ENCODE measurements at places on chromosomes 7 and 10.

GRCh38 chr7:70325509-70326101 is 727.3 kb downstream of the AUTS2 start:
- DNase-seq, result no peak

DNA sequence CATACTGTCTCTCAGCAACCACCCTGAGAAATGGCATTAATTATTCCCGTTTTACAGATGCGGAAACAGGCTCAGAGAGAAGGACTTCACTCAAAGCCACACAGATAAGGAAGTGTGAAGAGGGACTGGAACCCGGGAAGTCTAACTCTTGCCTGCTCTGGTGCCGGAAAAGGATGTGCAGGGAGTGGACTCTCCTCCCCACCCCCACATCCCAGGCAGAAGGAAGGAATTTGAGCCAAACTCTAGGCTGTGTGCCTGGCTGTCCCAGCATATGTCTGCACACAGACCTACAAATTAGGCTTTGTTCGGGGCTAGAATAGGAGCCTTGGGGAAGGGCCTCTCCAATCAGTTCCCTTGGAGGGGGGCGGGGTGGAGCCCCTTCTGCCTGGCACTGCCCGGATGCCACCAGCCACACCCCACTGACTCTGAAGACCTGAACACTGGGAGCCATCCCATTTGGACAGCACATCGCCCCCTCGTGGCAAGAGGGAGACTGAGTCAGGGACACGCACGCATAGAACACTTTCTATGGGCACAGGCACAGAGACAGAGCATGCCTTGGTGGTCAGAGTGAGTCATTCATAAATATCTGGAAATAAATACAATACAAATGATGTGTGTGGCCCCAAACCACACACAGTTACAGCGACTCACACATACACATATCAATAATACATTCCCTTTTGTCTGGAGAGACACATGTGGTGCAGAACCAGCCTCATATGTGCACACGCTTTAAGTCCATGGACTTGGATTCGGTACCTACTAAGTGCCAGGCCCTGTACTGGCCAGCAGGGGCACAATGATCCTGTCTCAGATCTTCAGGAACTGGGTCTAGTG is 13.1 kb downstream of the LZTS2 start:
- peak; percentile 53 for DNase-seq

DNA sequence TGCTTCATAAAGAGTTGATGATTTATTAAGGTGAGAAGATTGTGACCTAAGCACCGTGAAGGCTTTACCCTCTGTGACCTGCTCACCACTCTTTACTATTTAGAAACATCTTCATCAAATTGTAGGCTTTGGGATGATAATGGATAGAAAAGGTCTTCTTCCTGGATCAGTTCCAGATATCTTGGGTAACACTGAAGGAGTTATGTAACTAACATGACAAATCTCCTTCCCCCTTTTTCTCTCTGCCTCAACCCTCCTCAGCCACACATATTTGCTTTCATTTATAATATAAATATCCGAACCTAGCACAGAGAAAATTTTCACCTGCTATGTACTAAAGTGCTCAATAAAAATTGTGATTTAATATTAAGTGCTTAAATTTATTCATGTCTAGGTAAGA is 151.5 kb downstream of the FRMD4A start:
- DNase-seq, result no peak

DNA sequence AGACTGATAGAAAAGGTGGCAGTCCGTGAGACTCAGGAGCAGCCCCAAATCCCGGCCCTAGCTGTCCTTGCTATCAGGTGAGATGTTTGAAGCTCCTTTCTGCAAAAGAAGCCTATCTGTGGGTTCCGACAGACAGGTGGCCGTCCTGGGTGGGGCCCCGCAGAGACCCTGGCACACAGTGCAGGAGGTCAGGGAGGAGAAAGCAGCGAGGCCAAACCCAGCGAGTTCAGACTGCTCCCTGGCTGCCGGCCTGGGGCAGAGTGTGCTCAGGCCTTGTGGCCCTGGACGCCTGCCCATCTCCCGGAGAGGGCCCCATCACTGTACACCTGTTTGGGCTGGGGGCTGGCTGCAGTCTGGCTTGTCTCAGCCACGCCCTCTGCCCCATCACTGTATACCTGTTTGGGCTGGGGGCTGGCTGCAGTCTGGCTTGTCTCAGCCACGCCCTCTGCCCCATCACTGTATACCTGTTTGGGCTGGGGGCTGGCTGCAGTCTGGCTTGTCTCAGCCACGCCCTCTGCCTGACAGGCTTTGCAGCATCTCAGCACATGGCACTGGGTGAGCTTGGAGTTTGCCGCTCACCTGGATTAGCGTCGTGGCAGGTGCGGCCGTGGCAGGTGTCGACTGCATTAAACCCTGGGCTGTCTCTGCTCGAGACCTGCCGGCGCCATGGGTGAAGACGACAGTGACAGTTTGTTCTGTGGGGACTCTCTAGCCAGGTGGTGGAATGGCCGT is 11.8 kb upstream of the PRKAR1B start:
- DNase-seq, result no peak

DNA sequence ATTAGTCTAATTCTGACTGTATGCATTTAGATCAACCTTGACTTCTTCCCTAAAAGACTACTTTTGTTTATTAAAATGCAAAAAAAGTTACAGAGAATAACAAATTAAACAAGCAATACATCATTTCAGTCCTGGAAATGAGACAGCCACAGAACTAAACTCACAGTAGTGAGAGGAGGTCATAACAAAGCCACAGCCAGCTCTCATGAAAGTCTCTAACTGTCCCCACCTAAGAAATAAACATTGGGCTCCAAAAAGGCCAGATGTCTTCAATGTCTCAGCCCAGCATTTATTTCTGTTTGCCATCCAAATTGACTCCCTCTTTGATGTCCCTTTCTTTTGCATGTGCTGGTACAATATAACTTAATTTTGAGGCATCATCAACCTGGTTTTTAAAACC is 74.4 kb downstream of the NHLRC2 start:
- no peak for DNase-seq

GRCh38 chr10:34758447-34758996 is 56.6 kb downstream of the PARD3 start:
- DNase-seq, result no peak

DNA sequence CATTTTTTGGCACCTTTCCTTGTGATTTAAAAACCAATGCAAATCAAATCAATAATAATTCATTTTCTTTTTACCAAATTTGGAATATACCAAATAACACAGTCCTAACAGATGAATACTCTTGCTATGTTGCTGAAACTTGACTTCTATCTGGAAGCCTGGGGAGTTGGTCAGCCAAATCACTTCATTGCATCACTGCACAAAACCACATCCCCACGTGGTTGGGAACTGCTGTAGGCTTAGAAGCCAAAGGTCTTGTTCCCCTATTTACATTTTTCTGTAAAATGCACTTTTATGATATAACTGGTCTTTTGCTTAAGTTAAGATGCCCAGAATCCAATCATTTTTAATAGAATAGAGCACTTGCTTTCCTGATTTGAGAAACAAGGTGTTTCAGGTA is 15.2 kb downstream of the GPR85 start:
- no peak for DNase-seq

DNA sequence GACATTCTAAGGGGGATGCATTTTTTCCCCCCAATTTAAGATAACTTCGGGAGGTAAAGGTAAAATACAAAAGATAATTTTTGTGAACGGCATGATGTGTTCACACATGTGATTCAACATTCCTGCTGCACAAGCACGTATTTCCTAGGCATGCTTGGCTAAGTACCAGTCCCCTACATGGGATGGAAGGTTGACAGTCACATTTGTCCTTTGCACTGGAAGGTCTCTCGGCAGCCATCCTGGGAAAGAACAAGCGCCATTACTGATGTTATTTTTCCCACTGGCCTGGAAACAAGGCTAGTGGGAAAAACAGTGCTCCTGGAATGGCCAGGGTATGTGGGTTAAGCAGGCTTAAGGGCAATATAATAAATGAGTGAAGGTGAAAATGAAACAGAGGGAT is 276.2 kb upstream of the AOAH start:
- no peak for DNase-seq

DNA sequence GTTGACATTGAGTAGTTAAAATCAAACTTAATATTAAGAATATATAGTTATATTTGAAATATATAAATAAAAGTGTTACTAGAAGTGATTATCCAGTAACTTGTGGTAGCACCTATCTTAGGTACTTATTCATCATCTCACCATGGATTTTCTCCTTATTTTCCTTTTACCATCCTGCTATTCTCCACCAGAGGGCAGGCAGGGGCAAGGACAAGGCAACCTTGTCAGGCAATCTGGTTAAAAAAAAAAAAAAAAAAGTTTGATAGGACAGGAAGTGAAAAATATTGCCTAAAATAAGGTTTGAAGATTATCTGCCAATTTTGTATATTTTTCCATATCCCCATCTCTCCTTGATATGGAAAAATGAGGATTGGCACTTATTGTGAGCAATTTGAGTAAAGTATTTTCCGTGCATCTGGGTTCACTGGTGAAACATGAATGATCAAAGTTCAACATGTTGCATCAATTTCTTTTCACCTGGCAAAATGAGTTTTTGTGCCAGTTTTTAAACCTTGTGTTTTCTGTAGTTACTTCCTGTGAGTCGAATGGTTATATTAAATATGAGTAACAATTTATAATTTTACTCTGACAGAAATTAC is 256.7 kb downstream of the AGMO start:
- no peak for DNase-seq

- DNase-seq, result no peak
Observed at GRCh38 chr7:100949227-100949932, at the start of gene MUC3A. MUC3A (plus strand) TSS chr7:100949534; CDS start chr7:100949625, 91 bp downstream.

DNA sequence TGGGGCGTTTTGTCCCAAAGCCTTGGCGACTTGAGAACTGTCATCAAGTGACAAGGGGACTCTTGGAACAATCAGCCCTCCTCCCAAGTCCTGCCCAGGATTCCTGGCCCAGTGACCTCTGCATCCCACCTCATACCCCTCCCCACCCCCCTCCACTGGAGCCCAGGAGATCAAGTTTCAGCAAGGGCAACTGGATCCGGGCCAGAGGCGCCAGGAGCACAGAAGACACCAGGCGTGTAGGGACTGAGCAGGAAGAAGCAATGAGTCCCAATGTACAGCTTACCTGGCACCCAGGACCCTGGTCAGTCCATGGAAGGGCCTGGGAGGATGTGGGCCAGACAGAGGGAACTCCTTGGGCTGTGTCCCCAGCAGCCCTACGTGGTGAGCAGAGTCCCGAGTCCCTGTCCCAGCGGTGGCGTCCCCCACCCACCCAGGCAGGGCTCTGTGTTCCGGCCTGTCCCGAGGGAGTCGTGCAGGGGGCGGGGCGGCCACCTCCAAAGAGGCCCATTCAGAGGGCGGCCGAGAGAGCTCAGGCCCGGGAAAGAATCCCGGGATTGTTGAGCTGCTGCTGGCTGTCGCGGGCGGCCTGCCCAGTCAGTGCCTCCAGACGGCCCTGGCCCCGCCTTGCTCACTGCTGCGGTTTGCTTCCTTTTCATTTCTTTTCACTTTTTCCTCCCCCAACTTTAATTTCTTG is 254.1 kb downstream of the TNS3 start:
- DNase-seq, result no peak

DNA sequence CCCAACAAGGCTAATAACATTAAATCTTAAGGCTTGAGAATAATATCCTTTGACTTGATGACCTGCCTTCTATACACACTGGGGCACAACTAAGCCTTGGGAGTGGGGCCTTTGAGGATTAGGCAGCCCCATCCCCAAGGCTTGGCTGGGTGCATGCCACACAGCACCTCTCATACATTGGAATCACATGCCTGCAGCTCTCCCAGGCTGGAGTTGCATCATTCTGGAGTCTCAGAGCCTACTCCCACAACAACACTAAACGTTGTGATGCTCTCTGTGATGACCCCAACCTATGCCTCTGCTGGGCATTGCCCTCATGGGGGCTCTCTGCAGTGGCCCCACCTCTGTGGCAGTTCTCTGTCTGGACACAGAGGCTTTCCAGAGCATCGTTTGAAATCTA is 31.9 kb upstream of the SGCE start:
- no peak for DNase-seq

- no peak for DNase-seq
Observed at GRCh38 chr10:105844241-105844640, 1203.2 kb downstream of the SORCS3 start.

- DNase-seq, result peak; percentile 16
Observed at GRCh38 chr7:155412416-155413253, 45.3 kb upstream of the EN2 start.

DNA sequence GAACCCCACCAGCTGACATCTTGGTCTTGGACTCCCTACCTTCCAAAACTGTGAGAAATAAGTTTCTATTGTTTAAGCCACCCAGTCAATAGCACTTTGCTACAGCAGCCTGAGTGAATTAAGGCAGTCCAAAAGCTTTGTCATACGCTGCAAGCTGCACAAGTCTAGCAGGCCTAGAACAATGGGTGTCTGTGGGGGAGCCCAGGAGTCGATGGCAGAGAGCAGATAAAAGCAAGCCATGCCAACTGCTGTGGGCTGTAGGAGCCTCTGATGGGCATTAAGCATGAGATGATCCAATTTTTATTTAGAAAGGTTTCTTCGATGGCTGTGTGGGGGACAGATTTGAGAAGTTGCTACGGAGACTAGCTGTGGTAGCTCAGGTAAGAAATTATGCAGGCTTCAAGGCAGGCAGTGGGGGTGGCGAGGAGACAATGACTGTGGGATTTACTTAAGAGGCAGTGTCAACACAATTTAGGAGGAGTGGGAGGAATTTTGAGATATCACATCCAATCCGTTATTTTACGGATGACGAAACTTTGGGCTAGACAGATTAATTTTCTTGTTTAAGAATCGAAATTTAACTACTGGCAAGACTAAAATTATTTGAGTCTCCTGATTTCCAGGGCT is 110.4 kb downstream of the NRCAM start:
- DNase-seq, result no peak

GRCh38 chr10:29169021-29169420 is 119.8 kb upstream of the LYZL1 start:
- DNase-seq, result no peak

DNA sequence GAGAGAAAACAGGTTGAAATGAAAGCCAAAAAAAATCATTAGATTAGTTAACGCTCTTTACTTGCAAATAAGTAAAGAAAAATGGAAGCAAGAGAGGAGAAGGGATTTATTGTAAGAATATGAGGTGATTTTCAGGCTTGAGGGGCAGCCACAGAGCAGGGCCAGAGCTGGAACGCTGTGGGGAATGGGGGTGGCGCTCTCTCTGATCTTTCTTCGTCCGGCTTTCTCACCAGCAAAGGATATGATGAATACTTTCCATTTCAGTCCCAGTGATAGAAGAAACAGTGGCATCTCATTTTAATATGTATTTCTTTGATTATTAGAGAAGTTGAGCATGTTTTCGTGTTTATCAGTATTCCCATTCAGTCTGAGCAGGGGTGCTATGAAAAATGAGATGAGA is 112.2 kb downstream of the SKIDA1 start:
- DNase-seq, result no peak

DNA sequence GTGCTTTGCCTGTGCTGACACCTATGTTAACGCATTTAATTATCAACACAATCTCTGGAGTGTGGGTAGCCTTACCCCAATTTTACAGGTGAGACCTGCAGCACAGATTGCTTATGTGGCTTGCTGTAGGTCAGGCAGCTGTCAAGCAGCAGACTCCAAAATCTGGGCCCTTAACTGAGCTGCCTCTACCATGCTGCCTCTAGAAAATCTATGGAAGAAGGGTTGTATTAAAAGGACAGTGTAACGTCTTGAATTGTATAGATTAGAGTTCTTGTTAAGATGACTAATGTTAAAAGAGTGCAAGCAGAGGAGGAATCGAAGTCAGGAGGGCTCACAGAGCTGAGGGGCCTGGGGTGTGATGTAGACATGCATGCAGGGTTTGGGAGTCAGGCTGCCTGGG is 1.2 kb upstream of the PON3 start:
- no peak for DNase-seq
